OCI-M1 (cell line): ENCODE measurements at places on chromosomes 12 and 14.

GRCh38 chr14:99539491-99539890 is 58.3 kb downstream of the CCNK start:
- DNase-seq = no peak

DNA sequence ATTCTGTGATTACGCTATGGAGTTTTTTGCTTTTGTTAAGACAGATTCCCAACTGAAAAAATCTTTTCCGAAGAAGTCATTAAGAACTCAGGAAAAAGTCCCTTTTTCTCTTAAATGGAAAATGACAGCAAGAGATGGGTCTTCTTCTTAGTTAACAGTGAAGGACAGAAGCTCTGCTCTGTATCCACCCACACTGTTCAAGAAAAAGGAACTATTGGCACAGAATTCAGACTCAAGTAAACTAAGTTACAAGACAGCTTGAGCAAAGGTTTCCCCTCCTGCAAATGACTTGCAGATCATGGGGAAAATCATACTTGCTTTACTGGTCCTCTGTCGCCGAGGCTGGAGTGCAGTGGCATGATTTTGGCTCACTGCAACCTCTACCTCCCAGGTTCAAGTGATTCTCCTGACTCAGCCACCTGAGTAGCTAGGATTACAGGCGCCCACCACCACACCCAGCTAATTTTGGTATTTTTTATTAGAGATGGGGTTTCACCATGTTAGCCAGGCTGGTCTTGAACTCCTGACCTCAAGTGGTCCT is 137.1 kb upstream of the AEBP2 start:
- no peak for DNase-seq

DNA sequence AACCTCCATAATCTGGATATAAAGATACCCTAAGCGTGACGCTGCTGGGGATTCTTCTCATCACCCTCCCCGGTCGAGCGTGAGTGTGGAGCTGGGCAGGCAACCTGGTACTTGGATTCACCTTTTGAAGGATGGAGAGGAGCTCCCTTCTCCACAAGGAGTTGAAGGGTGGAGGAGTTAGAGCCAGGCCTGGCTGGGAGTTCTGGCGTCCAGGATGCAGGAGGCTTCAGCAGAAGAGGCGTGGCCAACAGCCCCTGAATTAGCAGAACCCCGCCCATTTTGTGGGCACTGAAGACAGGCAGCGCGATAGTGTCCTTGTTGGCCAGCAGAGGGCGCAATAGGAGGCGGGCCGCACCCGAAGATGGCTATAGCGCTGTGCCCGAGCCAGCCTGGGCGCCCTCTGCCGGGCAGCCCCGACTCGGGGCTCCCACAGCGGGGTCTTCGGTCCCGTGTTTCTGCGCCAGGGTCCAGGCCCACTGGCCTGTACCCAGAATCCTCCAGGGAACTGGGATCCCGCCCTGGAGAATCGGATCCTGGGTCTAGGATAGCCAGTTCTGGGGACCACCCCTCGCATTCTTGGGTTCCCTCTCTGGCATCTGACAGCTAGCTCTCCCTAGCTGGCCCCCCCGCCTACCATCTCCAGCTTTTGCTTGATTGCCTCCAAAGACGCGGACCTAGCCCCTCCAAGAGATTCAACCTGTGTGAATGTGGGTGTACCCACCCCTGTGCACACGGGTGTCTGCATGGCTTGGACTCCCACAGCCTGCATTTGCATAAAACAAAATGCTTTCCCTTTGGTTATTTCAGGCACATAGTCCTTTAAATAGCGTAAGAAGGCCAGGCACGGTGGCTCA is 26.0 kb upstream of the SMUG1 start:
- peak; percentile 96 for DNase-seq

DNA sequence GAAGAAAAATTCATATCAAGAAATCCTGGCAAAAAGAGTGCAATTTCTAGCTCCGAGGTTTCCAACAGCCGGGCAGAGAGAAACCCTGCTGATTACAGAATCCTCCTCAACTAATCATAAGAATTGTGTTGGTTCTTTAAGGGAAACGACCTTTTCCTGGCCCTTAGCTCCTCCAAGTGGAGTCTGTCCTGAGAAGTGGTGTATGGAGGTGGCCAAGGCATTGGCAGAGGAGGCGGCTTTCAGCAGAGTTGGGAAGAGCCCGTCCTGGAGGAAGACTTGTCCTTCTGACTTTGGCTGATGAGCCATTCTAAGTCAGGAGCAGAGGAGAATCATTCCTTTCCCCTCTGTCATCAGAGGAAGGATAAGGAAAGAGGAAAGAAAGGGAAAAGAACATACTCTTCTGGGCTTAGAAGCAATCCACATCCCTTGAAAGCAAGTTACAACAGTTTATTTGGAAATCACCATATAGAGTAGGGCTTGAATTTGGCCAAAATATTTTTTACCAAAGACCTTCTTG is 46.5 kb upstream of the PTCSC3 start:
- no peak for DNase-seq

- peak; percentile 0 for DNase-seq
Observed at GRCh38 chr14:106210650-106211049, 684.3 kb downstream of the TMEM121 start.

- DNase-seq = peak; percentile 93
Observed at GRCh38 chr12:104358353-104359003, 54.9 kb downstream of the EID3 start.

DNA sequence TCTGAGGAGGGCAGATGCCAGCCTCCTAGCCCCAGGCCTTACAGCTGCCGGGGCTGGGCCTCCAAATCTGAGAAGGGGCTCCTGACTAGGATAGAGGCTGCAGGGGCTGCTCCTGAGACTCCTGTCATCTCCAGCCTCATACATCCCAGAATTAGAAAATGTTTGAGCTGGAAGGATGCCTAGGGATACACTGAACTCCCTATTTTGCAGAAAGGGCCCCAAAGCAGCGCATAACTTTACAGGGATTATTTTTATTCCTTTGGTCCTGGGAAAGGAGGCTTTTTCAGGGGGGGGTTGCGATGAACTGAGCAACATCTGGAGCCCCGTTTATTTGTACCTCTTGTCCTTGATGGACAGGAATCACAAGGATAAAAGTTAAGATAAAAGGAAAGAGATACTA is 35.9 kb upstream of the SLC38A2 start:
- no peak for DNase-seq

GRCh38 chr12:85616201-85616600 is 220.0 kb downstream of the RASSF9 start:
- no peak for DNase-seq

DNA sequence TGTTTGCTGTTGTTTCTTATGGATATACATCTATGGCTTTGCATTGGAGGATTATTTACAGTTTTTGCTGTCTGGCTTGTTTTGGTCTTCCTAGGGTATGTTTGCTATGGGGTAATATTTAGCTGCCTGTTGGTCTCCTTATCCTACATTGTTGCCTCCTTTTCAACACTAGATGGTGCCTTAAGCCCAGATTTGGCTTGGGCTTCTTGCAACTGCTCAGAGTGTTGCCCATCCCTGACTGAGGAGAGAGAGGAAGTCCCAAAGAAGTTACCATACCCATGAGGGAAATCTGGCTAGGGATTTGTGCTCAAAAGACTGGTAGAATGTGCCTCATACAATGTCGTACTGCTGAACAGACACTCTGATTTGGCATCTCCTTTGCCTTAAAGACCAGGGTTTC is 94.6 kb upstream of the MUCL1 start:
- peak; percentile 83 for DNase-seq

DNA sequence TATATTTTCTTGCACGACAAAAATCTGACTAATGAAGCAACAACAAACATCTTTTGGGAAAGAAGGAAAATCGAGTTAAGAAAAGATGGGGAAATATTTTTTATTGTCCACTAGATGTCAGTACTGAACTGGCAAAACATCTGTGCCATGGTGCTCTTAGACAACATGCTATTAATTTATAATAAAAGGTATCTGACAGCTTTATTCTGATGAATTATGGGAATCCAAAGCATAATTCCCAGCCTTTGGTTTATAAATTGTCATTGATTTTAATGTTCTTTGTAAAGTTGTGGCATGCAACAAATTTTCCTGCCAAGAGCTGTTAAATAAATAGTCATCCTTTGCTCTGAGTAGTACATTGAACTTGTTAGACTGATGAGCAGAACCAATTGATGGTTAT is 231.2 kb downstream of the ETNK1 start:
- peak; percentile 56 for DNase-seq

GRCh38 chr14:66853311-66853710 is 335.9 kb upstream of the GARIN2 start:
- DNase-seq = no peak

GRCh38 chr12:82874945-82875344 is 188.2 kb downstream of the TMTC2 start:
- DNase-seq = no peak

GRCh38 chr14:64688811-64689281 is 15.4 kb upstream of the PLEKHG3 start:
- no peak for DNase-seq

DNA sequence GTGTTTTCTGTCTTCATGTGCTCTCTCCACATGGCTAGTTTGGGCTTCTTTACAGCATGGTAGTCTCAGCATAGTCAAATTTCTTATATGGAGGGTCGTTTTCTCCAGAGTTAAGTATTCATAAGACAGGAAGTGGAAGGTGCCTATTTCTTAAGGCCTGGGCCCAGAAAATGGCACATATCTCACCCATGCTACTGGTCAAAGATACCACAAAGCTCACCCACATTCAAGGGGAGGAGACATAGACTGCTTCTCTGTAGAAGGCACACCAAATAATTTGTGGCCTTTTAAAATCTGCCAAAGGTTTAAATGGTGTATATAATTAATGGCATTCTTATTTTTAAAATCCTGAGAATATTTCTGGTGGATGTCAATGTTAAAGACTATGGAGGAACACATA is 44.8 kb downstream of the CCDC91 start:
- DNase-seq = peak; percentile 75

- no peak for DNase-seq
Observed at GRCh38 chr12:116943419-116944372, 32.9 kb downstream of the FBXW8 start.

GRCh38 chr12:76781321-76781720 is 17.4 kb downstream of the ZDHHC17 start:
- peak; percentile 71 for DNase-seq

GRCh38 chr14:51873221-51873893 is 12.9 kb downstream of the GNG2 start:
- DNase-seq = no peak

DNA sequence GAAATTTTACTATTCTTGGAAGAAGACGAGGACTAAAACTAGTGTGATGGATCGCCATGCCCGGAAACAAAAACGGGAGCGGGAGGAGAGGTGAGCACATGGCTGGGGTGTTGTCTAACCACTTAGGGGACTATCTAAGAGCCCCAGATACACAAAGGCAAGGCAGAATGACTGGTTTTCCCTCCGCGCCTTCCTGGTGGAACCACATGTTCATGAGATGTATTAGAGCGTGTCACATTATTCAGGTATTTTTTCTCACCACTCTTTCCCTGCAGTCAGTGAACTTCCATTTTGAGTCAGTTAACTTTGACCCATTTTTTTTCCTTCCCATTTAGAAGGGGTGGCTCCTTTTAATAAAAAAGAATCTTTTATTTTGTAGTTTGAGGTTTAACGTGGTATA is 68.8 kb upstream of the TRAF3 start:
- DNase-seq = no peak

- no peak for DNase-seq
Observed at GRCh38 chr14:52073251-52073650, 4.4 kb upstream of the NID2 start.

DNA sequence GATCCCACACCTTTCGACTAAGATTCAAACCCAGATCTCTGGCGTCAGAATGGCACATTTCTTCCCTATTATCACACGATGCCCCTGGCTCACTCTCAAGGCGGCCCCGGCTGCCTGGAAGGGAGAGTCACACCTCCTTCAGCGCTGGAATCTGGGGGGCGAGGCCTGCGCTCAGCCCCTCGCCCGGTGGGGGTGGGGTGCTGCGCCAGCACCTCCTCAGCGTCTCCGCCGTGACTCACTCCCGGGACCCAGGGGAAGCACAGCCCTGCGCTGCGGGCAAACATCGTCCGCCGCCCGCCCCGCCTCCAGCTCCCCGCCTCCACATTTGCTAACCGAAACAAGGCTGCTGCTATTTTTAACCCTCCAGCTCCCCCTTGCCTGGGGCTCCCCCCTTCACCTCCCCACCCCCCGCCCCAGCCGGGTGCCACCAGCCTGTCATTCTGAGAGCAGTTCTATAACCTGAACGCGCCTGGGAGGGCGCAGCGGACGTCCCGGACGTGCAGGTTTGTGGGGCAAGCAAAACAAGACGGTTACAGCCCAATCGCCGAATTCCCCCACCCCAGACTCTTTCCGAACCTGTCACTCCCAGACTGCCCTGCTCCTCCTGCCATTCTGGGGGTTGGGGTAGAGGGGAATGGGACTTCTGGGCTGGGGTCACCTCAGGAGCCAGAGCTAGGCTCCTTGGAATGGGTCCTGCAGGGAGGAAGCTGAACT is 6.7 kb downstream of the HDAC7 start:
- peak; percentile 93 for DNase-seq

GRCh38 chr14:20415782-20416206 is 2.5 kb upstream of the TEP1 start:
- peak; percentile 87 for DNase-seq

DNA sequence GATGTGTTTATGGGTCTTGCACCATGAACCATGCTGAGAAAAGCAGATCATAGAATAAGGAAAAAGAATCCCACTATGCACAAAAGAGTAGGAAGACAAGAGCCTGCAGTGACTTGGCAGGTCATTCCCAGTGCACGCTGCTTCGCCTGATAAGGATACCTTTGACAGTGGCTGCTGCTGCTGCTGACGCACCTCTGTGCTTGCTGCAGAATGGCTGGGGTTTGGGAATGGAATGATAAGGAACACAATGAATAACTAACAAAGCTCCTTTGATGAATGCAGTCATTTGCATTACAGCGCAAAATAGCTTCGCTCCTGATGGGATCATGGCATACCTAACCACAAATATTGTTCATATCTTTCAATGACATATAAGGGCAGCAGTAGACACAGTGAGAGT is 278.7 kb downstream of the PDZRN4 start:
- no peak for DNase-seq

- DNase-seq = no peak
Observed at GRCh38 chr12:57216014-57216911, at the start of gene NXPH4. NXPH4 (plus strand) TSS chr12:57216794; CDS start chr12:57216970, 176 bp downstream.

- no peak for DNase-seq
Observed at GRCh38 chr14:44766285-44766684, 195.5 kb downstream of the KLHL28 start.

DNA sequence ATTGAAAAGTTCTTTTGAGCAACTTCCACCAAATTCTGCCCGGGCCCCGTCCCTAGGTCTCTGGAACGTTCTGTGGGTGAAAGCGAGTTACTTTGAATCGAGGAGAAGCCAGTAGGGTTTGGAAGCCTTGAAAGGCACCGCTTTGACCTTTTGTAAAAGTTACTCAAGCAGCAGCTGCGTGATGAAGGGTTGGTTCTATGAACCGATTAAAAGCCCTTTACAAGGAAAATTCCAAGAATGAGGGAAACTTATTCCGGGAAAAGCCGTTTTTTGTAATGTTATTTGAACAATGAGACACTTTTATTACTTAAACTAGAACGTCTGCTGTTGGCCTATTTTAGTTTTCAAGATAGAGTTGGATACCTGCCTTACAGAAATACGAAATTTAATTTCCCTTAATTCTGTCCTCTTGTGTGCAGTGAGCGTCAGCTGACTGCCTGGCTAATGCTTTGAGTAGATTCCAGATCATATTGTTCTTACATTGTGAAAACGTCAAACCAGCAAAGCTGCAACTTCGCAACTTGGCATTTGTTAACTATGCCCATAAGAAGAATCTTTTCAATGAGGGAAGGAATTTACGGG is 906 bp downstream of the LARP4 start:
- peak; percentile 78 for DNase-seq
